GM23338 (cell line): ENCODE measurements at places on chromosomes 12 and 14. TPM values are rescaled to one million over a fixed set of nuclear protein-coding genes. Genes with fewer than 3 reads are reported as not detected.
A peak's percentile ranks its signal among the peaks of the same experiment; 100 is the strongest.

GRCh38 chr14:57464008-57464730 lies 29.5 kb downstream of the CCDC198 start:
- no peak for DNase-seq

DNA sequence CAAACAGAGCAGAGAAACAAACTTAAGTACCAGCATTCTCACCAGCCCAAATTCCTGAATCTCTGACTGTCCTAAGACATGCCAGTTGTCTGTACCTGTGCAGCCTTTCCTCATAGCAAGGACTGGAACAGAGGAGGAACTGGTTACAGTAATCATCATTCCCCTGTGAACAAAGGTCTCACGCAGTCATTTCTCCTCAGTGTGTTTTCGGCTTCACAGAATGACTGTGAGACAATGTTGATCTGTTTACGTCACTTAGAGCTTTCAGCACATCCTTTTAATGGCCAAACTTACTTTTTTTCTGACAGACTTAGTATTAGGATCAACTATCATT lies 169.0 kb downstream of the FBXL14 start:
- no peak for DNase-seq

DNA sequence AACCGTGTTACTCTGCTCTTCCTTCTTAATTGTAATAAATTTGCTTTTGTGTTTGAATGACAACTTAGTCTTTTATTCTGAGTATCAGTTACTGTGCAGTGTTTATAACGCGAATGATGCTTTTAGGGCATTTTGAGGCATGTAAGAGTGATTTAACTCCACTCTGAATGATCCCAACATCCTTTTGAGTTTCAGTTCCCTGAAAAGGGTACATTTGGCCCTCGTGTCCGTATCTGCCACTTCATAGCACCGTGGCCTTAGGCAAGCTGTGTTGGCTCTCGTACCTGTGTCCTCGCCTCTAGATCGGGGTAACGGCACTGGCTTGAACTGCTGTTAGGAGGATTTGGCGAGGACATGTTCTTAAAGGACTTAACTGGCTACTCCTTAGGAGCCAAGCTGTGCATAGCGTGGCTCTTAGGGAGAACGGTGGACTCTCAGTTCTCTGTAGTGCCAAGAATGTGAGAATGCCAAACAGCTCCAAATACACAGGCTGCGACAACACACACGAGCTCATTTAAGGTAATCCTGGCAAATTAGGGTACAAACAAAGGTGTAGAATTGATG lies 92.0 kb downstream of the PPP2R5C start:
- no peak for DNase-seq

- no peak for DNase-seq
Measured at GRCh38 chr12:55636116-55636655, 506 bp upstream of the OR10P1 start.

DNA sequence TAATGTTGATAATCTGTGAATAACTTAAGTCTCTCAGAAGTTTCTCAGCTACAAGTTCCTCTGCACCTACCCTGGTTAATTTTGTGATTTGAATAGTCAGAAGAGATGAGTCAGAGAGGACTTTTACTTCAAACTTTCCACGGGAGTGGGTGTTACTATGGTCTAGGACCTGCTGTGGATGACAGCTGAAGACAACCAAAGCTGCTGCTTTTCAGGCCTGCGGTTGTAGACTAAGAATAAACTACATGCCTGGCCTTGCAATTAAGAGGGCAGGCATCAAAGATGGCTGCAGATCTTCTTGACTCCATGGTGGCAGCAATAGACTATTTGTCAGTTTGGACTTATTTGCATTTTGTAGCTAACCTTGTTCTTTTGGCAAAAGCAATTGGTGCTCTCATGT lies 227.1 kb upstream of the KRR1 start:
- no peak for DNase-seq

GRCh38 chr14:68451696-68452373 lies 341.0 kb downstream of the ZFP36L1 start:
- DNase-seq = no peak

DNA sequence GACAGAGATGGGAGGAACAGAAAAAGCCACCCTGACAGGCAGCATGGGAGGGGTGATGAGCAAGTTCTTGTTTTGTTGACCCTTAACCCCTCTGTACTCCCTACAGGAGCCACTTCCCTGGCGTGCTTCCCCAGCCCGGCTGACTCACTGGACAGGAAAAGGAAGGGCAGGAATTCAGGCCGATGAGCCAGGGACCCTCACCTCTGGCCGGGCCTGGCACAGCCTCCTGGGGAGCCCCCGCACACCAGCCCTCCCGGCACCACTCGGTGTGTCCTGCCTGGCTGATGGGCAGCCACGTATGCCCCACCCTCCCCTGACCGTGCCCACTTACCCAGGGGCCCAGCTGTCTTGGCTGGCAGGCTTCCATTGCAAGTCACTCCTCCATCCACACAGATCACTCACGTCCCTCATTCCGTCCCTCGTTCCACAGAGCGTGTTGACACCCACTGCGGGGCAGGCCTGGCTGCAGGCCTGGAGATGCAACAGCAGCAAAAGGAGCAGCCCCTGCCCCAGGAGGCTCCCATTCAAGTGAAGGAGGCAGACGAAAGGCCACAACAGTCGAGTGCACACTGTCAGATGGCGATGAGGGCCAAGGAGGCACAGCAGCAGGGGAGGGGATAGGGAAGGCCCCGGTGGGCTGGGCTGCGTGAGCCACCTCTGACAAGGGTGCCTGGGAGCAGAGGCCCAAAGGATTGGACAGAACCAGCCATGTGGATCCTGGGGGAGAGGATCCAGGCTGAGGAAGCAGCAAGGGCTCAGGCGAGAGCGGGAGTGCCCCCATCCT lies 19.7 kb upstream of the CD9 start:
- no peak for DNase-seq

GRCh38 chr14:32121948-32122347 lies 44.8 kb downstream of the ARHGAP5 start:
- no peak for DNase-seq

DNA sequence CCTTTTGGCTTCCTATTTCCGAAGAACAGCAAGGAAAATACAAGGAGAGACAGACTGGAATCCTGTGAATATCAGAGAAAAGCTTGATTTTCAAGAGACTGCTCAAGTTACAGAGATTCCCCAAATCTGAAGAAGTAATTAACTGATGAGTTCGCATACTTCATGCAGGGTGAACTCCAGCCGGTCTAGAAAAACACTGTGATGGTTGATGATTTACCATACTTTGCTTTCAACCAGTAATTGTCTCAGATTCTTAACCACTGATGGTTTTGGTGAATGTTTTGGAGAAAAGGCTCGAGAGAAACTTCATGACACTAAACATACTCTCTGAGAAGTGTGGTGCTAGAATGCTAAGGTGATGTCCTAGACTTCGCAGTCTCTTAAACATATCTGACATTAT lies 4.4 kb upstream of the PLXNC1 start:
- no peak for DNase-seq

DNA sequence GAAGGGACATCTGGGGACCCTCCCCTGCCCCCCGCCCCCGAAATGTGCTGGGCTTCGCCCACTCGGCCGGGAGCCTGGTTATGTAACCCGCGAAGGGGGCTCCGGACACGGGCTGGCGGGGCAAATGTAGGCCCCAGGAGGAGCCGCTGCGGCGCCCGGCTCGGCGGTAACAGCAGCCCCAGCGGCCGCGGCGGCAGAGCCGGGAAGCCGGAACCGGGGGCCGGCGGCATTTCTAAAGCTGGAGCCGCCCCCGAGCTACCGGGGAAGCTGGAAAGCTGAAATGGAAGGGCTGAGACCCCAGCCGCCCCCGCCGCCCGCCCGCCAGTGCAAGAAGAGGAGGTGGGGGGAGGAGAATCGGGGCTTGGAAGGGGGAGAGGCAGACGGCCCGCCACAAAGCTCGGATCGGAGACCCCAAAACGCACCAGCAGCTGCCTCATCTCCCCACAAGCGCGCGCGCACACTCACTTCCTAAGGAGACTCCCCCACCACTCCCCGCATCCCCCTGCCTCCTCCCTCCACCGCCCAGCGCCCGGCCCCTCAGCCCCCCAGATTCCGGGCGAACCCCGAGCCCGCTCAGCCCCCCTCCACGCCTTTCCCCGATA lies 1.5 kb downstream of the KDM2B start:
- DNase-seq = peak; percentile 73

DNA sequence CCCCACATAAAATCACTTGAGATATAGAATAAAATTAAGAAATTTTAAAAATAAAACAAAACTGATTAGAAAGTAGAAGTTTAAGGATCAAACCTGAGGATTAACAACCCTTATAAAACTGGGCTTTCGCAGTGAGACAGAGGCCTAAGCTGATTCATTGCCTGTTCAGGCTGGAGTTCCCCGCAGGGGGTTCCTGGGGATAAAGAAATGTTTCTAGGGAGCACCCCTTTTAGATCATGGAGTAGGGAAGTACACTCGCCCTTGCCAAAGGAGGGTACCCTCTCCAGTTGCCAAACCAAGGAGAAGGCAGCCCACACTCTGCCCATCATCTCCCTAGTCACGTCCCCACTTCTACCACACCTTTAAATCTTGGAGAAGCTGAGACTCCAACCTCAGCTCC lies 6.8 kb downstream of the GLIPR1 start:
- peak; percentile 10 for DNase-seq

- no peak for DNase-seq
Measured at GRCh38 chr14:80615831-80616230, 325.7 kb downstream of the CEP128 start.

- DNase-seq = no peak
Measured at GRCh38 chr14:102117852-102118251, 21.8 kb upstream of the WDR20 start.

DNA sequence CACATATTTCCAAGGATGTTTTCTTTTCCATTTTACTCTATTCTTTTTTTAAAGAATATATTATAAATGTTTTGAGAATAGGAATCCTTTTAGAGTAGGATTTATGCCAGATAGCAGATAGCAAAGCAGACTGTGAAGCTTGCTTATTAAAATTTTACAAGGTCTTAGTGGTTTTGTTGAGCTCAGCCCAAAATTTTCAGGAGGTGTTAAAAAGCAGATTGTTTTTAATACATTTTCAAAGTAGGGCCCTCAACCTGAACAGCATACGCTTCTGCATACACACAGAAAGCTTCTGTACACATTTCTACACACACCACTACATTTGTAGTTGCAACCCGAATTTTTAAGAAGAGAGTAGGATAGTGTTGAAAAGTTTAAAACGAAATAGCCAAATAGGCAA lies 151.0 kb downstream of the EPS8 start:
- no peak for DNase-seq

DNA sequence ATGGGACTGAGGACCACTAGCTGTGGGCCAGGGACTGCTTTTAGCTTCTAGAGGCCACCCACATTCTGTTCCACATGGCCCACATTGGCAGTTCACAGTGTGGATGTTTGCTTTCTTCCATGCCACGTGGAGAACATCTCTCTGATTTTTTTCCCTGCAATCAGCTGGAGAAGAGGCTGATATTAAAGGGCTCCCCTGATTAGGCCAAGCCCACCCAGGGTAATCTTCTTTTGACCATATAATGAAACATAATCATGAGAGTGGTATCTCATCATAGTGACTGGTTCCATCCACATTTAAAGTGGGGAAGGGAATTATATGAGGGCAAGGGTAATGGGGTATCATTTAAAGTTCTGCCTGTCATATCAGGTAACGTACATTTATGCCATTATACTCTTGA lies 15.8 kb downstream of the DAAM1 start:
- no peak for DNase-seq

DNA sequence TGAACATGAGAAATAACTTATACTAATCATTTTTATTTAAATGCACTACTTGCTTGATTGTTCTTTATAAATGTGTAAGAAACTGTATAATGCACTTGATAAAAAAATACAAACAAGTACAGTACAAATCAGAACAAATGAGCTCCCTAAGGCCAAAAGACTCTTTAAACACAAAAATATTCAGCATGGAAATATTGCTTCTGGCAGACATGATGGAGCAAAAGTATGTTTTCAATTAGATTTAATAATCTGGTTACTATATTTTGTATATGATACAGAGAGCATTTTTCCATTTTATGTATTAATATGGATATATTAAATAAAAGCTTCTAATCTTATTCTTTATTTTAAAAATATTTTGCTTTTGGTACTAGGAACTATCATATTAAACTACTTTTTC lies 800.2 kb upstream of the LRFN5 start:
- DNase-seq = no peak

DNA sequence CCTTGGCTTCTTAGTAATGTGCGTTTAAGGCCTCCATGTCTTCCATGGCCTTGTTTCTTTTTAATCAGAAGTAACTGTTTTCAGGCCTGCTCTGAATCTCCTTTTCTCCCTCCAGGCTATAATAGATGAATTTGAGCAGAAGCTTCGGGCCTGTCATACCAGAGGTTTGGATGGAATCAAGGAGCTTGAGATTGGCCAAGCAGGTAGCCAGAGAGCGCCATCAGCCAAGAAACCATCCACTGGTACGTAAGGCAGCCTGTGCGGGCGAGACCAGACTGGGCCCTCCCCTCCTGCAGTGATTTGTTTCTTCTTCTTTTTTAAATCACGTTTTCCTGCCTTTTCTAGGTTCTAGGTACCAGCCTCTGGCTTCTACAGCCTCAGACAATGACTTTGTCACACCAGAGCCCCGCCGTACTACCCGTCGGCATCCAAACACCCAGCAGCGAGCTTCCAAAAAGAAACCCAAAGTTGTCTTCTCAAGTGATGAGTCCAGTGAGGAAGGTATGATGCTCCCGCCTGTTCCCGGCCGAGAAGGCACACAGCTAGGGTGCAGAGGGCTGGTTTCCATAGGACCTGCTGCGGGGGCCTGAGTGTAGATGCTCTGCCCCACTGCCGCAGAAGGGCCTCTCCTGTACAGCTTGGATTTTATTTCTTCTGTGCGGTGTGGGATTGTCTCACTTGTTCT lies 3.6 kb upstream of the GAPDH start:
- no peak for DNase-seq

GRCh38 chr14:106681568-106681967 lies 1155.2 kb downstream of the TMEM121 start:
- no peak for DNase-seq

GRCh38 chr14:61525293-61526011 lies 169.9 kb upstream of the HIF1A start:
- DNase-seq = no peak

DNA sequence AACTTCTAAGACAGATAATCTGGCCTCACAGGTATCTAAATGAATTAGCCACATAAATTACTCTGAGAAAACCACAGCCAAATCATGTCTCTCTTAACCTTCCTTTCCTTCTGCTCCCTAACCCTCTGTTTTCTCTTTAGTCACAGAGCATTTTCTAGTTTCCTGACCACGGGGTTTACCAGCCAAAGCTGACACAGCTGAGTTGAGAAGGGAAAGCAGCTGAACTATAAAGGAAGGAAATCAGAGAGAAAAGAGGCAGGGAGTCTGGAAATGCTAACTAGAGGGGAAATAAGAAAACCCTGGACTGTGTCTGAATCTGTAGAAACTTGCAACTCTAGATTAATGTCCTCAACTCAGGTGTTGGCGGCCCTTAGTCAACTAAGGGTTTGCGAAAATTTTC lies 24.4 kb downstream of the ANKS1B start:
- no peak for DNase-seq

- DNase-seq = no peak
Measured at GRCh38 chr14:81070511-81070910, 115.1 kb downstream of the TSHR start.

GPR132 gene
- total RNA-seq = 0.14 TPM in 1 of 2 replicates, not detected in the other

YY1 gene
- 79.5 and 88.2 TPM in 2 replicates for total RNA-seq

KRT73 gene
- not detected in 2 replicates for total RNA-seq

C12orf60 gene
- 1.7 and 1.9 TPM in 2 replicates for total RNA-seq

HPD gene
- not detected in 2 replicates for total RNA-seq

TSHR gene
- total RNA-seq = 0.59 TPM in 1 of 2 replicates, not detected in the other

AP5M1 gene
- 39.2 and 43.7 TPM in 2 replicates for total RNA-seq

KRAS gene
- total RNA-seq = 51.0 and 54.7 TPM in 2 replicates

TMBIM6 gene
- 336 and 349 TPM in 2 replicates for total RNA-seq

HCAR3 gene
- total RNA-seq = not detected in 2 replicates

RASAL1 gene
- 5.4 and 8.2 TPM in 2 replicates for total RNA-seq
